Sciatic nerve (tissue), 2 donors: ENCODE measurements at places on chromosomes 12 and 14. TPM values are rescaled to one million over a fixed set of nuclear protein-coding genes. Genes with fewer than 3 reads are reported as not detected.

The LRRC9 gene
- total RNA-seq: not detected

The PRR4 gene
- total RNA-seq: 9.2 TPM

The NKX2-1 gene
- 0.22 TPM for total RNA-seq

The LHX5 gene
- not detected for total RNA-seq

DNA sequence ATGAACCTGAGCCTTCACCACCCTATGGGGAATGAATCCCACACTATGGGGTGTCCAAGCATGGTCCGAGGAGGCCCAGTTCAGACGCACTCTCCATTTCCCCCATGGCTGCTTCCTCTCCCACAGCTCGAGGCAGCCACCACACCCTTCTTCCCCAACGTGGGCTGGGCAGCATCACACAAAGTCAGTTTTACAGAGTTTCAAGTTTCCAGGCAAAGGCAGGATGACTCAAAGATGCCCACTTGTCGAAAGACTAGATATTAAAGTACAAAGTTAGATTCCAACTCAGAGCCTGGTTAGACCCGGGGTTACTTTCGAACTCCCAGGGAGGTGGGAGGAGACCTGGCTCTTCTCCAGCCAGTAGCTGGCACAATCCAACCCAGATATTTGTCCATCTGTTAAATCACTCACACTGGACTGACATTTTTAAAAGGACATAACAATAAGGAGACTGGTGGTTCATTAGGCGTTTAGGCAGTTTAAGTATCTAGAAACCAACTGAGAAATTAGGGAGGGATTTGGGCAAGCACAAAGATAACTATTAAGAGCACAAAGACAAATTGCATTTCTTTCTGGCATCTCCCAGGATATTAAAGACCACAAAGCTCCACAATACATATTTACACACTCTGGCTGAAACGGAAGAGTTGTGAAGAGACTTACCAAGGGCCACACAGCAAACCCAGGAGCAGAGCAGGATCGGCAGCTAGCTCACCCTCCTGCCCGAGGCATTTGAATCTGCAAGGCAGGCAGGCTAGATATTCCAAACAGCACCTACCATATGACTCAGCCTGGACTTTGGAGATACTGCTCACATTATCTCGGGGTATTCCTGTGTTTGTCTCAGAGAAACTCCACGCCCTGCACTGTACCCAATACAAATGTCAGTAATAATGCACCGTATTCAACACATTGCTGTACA, 34.8 kb downstream of the TMCC3 start:
- no peak for DNase-seq

GRCh38 chr12:19458733-19459132, 19.4 kb downstream of the AEBP2 start:
- DNase-seq: no peak

- peak; percentile 43 for DNase-seq
Measured at GRCh38 chr12:55698965-55699364, 8.7 kb downstream of the ITGA7 start.

GRCh38 chr14:104891664-104892530, 26.8 kb downstream of the CEP170B start:
- DNase-seq: no peak

DNA sequence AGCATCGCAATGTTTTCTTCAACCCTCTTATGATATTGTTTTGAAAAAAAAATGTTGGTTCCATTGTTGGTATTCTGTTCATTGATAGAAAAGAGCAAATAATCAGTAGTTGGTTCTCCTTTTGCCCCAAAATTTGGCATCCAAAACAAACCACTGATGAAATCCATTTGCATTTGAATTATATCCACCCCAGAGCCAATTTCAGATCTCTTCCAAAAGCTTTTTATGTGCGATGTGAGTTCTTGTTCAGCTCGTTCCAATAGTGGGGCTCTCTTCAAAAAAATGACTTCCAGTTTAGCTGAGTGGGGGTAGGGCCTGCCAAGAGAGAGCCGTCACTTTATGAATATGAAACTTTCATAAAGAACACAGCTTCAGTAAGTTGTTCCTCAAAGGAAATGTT, 130.7 kb downstream of the DIO2 start:
- DNase-seq: no peak

DNA sequence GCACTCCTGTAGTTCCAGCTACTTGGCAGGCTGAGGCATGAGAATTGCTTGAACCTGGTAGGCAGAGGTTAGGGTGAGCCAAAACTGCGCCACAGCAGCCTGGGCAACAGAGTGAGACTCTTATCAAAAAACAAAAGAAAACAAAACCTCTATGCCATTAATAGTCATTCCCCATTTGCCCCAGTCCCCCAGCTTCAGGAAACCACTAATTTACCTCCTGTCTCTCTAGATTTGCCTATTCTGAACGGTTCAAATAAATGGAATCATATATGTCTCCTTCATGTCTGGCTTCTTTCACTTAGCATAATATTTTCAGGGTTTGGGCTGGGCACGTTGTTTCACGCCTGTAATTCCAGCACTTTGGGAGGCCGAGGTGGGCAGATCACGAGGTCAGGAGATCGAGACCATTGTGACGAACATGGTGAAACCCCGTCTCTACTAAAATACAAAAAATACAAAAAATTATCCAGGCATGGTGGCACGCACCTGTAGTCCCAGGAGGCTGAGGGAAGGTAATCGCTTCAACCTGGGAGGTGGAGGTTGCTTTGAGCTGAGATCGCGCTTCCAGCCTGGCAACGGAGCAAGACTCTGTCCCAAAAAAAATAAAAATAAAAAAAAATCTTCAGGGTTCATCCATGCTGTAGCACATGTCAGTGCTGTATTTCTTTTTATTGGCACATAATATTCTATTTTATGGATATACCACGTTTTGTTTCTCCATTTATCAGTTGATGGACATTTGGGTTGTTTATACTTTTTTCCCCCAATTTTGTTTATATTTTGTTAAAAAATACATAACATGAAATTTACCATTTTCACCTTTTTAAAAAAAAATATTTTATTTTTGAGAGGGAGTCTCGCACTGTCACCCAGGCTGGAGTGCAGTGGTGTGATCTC, 31.9 kb downstream of the KNTC1 start:
- DNase-seq: no peak
